ENCODE measurements at places on chromosomes 12 and 14.

DNA sequence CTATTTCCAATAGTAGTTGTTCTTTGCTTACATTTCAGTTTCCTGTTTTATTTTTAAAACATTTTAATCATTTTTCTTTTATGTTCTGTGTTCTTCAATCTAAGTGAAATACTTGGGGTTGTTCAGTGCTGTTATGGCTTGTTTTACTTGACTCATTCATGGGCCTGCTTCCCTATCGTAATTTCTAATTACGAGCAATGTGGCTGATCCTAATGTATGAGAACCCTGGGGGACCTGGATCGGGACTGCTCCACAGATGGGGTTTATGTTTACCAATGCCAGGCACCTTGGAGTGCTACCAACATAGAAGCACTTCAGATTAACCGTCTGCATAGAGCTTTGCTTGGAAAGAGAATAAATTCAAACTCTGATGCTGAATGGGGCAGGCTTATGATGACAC, 29.8 kb downstream of the TECPR2 start:
- no peak for DNase-seq

DNA sequence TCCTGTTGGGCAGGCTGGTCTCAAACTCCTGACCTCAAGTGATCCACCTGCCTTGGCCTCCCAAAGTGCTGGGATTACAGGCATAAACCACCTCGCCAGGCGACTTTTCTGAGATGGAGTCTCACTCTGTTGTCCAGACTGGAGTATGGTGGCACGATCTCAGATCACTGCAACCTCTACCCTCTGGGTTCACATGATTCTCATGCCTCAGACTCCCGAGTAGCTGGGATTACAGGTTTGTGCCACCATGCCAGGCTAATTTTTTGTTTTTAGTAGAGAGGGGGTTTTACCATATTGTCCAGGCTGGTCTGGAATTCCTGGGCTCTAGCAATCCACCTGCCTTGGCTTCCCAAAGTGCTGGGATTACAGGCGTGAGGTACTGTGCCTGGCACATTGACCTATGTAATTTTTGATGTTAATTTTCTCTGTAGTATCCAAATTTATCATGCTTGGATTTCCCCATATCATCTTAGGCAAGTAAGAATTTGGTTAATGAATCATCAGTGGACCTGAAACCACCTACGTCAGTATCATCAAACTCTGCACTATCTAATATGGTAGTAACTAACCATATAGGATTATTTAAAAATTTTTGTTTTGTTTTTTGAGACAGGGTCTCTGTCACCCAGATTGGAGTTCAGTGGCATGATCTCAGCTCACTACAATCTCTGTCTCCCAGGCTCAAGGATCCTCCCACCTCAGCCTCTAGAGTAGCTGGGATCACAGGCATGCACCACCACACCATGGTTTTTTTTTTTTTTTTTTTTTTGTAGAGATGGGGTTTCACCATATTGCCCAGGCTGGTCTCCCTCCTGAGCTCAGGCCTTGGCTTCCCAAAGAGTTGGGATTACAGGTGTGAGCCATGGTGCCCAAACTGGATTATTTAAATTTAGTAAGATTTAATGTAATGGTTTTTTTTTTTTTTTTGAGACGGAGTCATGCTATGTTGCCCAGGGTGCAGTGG, 11.9 kb upstream of the ATP5F1B start:
- DNase-seq: no peak

- DNase-seq: no peak
These were observed 42.2 kb upstream of the NR2C1 start for GRCh38 chr12:95115641-95116040.

DNA sequence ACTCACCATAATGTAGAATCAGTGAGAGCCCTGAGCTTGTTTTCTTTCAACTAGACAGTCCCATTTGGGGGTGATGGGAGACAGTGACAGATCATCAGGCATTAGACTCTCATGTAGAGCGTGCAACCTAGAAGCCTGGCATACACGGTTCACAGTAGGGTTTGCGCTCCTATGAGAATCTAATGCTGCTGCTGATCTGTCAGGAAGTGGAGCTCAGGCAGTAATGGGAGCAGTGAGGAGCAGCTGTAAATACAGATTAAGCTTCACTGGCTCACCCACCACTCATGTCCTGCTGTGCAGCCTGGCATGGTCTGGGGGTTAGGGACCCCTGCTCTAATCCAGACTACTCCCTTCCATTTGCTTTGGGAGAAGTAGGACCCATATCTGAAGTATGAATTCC, 55.6 kb downstream of the FNTB start:
- no peak for DNase-seq

GRCh38 chr14:18660585-18660922, 59.6 kb downstream of the OR11H12 start:
- no peak for DNase-seq

GRCh38 chr12:88375306-88376305, 204.7 kb downstream of the KITLG start:
- DNase-seq: no peak

DNA sequence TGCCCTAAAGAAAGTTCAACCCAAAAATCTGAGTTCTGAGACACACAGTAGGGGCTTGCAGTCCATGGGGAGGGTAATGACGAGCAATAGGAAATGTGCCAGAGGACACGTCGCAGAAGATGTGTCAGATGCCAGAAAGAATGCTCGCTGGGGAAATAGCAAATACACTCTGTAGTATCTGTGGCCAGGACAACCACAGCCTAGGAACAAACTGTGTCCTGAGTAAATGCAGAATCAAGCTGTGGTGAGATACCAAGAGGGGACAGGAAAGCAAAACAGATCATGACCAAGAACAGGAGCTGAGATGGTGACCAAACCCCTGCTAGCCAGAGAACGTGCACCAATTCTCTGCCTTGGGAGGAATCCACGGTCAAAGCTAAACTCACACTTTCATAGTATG, 9.1 kb downstream of the CRACR2A start:
- DNase-seq: no peak

GRCh38 chr14:44814196-44814595, 147.6 kb downstream of the KLHL28 start:
- DNase-seq: no peak

- no peak for DNase-seq
These were observed 5.8 kb downstream of the NDUFA12 start for GRCh38 chr12:94997726-94998125.

GRCh38 chr12:106251631-106252455, 4.0 kb upstream of the CKAP4 start:
- no peak for DNase-seq

GRCh38 chr12:26132866-26133265, 8.0 kb upstream of the BHLHE41 start:
- no peak for DNase-seq

GRCh38 chr14:35929186-35929585, 103.0 kb downstream of the BRMS1L start:
- DNase-seq: no peak

GRCh38 chr14:45135156-45135555, 574 bp upstream of the FANCM start:
- no peak for DNase-seq
